Muscle of leg (tissue), 16 donors: ENCODE measurements at places on chromosomes 6 and 20.

GRCh38 chr20:58225452-58226200 lies 2.8 kb downstream of the ANKRD60 start:
- DNase-seq = peak; percentile 61

GRCh38 chr6:422433-423054 lies 31.0 kb downstream of the IRF4 start:
- DNase-seq = peak; percentile 67

DNA sequence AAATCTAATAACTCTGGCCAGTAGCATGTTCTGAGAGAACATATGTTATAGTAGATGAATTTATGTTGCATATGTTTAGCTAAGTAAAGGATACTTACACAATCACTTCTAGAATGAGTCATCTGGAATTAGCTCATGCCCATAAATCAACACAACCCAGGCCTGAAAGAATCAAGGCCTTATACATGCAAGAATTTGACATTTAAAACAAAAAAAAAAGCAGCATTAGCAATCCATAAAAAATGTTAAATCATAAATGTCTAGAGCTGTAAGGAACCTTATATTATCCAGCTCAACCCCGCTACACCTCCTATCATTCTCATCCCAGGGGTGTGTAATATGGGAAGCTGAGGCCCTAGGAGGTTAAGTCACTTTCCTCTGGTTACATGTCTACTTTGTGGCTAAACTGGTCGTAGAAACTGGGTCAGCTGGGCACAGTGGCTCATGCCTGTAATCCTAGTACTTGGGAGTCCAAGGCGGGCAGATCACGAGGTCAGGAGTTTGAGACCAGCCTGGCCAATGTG lies 105.2 kb upstream of the CARMIL1 start:
- peak; percentile 71 for DNase-seq

GRCh38 chr6:13794184-13794583 lies 20.2 kb downstream of the MCUR1 start:
- peak; percentile 21 for DNase-seq

GRCh38 chr6:17484201-17484849 lies 90.9 kb downstream of the CAP2 start:
- DNase-seq = peak; percentile 48
